Skin of body (tissue), 3 donors: ENCODE measurements at places on chromosomes 5 and 9. TPM values are rescaled to one million over a fixed set of nuclear protein-coding genes. Genes with fewer than 3 reads are reported as not detected.

Gene C5orf58
- not detected for total RNA-seq

Gene ADRA1B
- 0.79 TPM for total RNA-seq

DNA sequence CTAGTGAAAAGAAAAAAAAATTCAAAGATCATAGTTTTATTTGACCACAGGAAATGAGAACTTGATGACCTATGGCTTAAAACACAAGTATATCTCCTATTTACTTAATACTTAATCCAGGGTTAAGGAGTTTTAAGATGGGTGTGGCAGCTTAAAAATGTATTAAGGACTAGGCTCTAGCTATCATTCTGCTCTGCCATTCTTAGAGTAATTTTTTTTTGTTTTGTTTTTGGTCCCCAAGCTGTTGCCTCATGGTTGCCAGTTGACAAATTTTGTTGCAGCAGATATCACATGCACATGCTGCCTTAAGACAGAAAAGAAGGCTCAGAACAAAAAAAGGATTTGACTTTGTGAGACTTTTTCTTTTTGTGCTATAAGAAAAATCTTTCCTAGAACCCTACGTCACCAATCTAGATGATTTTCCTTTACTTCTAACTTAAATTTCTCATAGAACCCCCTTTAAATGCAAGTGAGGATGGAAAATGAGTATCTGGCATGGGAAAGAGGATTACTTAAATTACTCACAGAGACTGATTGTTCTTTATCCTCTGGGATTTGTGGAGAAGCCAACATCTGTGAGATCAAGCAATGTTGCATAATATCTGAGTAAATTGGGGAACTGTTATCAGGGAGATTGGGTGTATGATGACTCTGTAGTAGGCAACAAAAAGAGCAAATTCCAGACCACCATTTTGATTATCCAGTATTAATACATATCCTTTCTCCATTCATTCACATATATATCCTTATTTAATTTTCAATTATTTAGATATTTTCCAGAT, 364.7 kb upstream of the CD180 start:
- DNase-seq: no peak

GRCh38 chr9:91676046-91676445, 252.4 kb upstream of the NFIL3 start:
- no peak for DNase-seq

GRCh38 chr5:7181841-7182240, 214.1 kb upstream of the ADCY2 start:
- DNase-seq: no peak

DNA sequence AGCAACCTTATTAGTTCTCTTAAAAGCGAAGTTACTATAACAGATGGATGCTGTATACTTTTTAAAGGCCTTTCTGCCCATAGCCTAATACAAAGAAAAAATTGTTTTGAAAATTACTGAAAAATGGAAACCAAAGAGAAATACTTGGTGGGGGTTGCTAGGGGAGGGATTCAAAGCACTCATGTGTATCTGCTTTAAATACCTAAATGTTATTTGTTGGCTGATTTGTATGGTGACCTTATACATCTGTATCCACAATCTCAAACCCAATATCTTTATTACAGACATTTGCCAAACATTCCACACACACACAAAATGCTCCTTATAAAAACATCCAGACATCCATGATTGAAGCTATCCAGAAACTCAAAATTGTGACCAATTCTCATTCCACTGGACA, 172.0 kb downstream of the ADAMTS12 start:
- DNase-seq: peak; percentile 38

- no peak for DNase-seq
These were observed 112.6 kb upstream of the ARRDC3 start for GRCh38 chr5:91495699-91496098.

- peak; percentile 71 for DNase-seq
These were observed 267.2 kb downstream of the RAB3C start for GRCh38 chr5:58849921-58850667.
